Lung (tissue), 17 donors: ENCODE measurements at places on chromosomes 6 and 20. TPM values are rescaled to one million over a fixed set of nuclear protein-coding genes. Genes with fewer than 3 reads are reported as not detected.

Gene ZC3H12D
- total RNA-seq = 4.7 TPM

Gene RAET1L
- total RNA-seq = not detected

Gene PGM3
- total RNA-seq = 42.6 TPM

Gene SLC17A2
- not detected for total RNA-seq

Gene HLA-DQB1
- total RNA-seq = 4.1 TPM

Gene LHFPL5
- total RNA-seq = not detected

Gene SHLD1
- total RNA-seq = 5.0 TPM

Gene THEMIS
- total RNA-seq = 0.71 TPM

Gene ATP6V1G2
- 0.28 TPM for total RNA-seq

Gene SLC22A7
- not detected for total RNA-seq
